ENCODE measurements at places on chromosomes 16 and 17.

- DNase-seq, result no peak
Observed at GRCh38 chr17:65756760-65757159, 195.3 kb upstream of the AXIN2 start.

DNA sequence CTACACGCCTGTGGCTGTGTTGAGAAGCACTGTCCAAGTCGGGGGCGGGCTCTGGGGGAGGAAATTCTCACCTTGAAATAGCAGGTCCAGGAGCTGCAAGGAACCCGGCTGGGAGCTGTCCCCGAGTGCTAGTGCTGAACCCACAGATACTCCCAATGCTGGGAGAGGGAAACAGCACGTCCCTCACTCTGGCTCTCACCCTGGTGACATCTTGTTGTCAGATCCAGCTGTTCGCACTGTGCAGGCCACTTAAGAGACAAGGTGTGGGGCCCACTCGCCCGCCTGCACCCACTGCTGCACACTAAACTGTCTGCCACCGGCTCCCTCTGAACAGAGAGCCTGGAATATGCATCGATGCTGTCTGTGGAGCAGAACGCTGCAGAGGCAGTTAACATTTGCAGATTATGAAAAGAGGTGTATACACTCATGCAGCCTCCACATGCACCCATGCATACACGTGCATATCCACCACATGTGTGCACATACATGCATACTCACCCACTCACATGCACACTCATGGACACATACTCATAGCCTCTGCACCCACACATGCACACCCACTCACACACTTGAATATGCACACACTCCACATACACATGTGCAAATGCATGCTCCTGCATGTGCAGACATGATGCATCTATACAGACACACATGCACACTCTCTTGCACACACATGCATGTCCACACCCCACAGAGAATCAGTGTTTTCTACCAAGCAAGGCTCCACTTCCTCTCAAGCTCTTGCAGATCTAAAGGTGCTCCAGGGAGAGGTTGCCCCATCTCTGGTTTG lies 42.0 kb downstream of the MGAT5B start:
- DNase-seq, result peak; percentile 74

- DNase-seq, result no peak
Observed at GRCh38 chr17:16936536-16937310, 35.2 kb downstream of the TNFRSF13B start.

DNA sequence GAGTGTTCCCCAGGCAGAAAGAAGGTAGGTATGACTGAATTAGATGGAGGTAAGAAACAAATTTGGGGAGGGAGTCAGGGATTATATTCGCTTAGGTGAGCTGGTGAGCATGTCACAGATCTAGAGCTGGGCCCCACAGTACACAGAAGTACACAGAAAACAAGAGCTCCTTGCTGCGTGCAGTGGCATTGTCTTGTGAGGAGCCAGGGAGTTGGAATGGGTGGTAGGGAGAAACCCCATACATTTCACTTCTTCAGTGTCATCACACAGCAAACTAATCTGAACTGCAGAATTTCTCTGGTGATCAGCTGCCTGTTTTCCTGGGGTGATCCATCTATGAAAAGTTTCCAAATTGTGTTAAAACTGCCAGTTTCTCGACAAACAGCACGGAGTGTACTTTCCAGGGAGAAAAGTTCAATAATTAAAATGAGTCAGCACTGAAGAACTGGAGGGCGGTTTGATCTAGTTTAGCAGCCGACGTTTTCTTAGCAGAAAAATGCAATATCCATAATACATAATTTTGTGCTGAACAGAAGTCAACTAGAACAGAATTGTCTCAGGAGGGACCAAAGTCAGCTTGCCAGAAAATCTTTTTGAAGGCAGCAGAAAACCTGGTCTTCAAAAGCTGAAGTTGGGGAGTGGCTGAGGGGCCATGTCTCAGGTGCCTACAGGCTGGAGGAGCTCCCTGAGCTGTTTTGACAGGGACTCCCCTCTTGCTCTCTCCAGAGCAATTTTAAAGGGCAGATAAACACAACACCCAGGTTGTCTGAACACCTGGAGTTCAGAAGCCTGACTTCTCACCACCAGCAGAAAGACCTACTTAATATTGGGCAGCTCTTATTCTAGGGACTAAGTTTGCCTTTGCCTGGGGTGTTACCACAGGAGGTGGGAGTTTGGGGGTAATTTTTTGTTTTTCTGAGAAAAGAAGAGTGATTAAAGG lies 448.6 kb downstream of the CA10 start:
- DNase-seq, result no peak

DNA sequence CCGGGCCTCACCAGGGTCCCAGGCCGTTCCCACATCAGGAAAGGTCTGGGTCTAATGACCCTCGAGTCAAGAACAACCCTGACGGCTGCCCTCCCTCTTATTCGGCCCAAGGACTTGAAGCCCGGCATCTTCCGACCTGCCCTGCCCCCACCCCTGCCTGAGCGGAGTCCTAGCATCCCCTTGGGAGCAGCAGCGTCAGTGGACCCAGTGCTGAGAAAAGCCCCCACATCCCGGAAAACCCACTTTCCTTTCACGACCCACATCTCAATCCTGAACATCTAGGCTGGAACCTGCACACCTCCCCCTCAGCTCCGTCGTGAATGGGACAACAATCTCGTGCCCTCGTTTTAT lies 769 bp downstream of the TMEM88 start:
- no peak for DNase-seq

- no peak for DNase-seq
Observed at GRCh38 chr17:32873114-32873513, 3.8 kb downstream of the MYO1D start.

- DNase-seq, result peak; percentile 92
Observed at GRCh38 chr17:73308017-73308823, 3.6 kb downstream of the CDC42EP4 start.

DNA sequence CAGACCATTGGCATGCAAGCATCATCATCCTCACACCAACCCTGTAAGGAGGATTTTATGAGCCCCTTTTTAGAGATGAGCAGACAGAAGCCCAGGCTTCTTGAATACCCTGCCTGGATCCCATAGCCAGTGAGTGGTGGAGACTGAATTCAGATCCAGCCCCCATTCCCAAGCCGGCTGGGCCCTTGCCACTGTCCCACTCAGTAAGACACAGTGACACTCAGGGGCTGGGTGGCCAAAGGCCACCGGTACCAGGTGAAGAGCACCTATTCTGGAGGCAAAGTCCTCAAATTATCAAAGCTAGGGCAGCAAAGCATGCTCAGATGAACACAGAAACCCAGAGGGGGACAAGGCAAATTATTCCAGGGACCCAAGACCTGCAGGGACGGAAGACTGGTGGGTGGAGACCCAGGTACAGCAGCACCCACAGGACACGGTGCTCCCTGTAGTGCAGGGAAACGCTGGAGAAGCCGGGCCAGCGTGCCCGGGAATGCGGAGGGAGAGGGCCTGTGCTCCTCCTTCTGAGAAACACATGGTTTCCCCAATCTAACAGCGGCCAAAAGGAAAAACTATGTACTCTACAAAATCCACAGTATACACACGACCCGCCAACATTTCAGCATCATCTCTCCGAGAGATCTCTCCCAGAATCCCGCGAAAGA lies 33.2 kb upstream of the CRHR1 start:
- DNase-seq, result no peak

DNA sequence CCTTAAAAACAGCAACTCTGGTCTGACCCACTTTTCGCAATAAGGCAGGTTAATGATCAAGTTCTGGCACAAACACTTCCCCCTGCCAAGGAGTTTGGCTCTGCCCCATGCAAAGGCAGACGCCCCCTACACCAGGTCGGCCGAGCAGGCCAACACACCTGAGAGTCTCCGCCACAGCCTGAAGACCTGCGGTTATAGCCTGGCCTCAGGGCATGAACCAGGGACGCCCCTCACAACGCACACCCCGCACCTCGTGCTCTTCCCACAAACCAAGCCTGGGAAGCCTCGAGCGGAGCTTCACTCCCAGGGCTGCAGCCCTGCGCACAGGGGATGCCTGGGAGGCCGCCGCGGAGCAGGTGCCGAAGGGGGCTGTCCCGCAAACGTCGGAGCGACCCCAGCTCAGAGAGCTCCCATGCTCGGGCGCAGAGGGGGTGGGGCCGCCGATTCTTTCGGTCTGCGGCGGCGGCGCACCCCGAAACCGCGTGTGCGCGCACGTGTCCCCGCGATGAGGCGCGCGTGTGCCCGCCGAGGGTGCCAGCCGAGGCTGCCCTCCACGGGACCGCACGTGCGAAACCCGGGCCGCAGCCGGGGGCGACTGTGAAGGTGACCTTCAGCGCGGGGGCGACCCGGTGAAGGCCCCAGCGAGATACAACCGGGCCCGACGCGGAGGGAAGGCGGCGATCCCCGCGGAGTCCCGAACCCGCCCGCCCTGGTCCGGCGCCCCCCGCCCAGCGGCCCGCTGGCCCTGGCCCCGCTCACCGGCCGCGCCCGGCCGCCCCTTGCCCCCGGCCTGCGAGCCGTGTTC lies 559 bp downstream of the CLUH start:
- DNase-seq, result peak; percentile 42

- no peak for DNase-seq
Observed at GRCh38 chr16:12409700-12410099, 394.0 kb downstream of the CPPED1 start.

DNA sequence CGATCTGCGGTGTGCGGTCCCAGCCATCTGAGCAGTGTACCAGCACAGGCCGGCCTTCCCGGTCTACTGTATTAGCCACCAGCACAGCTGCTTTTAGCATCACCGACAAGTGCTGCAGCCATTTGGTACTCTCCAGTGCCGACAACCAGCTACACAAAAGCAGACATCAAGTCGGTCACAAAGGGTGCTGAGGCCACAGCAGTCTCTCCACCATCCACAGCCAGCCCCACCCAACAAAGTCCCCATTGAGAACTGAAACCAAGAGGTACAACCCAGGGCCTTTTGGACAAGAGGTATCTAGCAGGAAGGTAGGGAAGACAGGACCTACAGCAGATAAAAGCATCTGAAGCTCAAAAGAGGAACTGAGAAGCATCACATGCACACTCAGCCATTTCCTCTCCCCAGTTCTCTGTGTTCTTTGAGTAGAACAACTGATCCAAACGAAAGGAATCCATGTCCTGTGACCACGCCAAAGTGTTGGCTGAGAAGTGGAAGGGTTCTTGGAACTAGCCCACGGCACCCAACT lies 9.5 kb downstream of the MTMR4 start:
- no peak for DNase-seq

DNA sequence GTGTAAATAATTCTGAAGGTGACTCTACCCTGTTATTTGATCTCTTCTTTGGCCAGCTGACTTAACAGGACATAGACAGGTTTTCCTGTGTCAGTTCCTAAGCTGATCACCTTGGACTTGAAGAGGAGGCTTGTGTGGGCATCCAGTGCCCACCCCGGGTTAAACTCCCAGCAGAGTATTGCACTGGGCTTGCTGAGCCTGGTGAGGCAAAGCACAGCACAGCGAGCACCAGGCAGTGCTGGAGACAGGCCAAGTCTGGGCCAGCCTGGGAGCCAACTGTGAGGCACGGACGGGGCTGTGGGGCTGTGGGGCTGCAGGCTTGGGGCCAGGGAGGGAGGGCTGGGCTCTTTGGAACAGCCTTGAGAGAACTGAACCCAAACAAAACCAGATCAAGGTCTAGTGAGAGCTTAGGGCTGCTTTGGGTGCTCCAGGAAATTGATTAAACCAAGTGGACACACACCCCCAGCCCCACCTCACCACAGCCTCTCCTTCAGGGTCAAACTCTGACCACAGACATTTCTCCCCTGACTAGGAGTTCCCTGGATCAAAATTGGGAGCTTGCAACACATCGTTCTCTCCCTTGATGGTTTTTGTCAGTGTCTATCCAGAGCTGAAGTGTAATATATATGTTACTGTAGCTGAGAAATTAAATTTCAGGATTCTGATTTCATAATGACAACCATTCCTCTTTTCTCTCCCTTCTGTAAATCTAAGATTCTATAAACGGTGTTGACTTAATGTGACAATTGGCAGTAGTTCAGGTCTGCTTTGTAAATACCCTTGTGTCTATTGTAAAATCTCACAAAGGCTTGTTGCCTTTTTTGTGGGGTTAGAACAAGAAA lies 5.1 kb downstream of the STH start:
- peak; percentile 62 for DNase-seq

- DNase-seq, result no peak
Observed at GRCh38 chr16:67773099-67773498, 33.3 kb downstream of the RANBP10 start.

DNA sequence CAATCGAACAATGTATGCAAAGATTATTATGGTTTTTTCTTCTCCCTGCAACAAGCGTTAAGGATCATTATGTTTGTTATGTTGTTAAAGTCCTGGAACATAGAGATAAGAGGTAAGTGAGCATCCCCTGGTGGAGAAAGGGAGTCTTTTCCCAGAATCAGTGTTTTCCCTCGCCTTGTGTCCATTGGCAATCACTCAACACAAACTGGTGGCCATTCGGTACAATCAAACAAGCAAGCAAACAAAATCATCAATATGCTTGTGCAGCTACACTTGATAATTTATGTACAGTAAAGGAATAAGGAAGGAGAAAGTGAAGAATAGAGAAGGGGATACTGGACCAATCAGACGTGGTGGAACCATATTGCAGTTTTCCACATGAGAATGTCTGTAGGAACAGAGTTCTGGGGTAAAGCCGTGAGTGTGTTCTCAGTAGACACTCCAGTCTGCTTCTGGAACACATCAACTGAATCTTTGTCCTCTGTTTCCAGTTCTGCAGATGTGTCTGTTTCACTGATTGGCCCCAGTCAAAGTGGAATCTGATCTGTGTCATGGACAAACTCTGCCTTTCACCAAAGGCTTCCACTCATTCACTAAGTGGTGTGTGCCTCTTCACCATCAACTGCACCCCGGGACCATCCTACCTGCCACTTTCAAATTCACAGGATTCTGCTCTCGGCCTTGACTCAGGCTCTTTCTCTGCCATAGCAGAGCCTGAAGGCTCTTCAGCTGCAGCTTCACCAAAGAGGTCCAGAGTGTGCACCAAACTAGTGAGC lies 169.5 kb downstream of the AHSP start:
- DNase-seq, result no peak

GRCh38 chr16:86405319-86405718 lies 105.0 kb upstream of the FOXF1 start:
- no peak for DNase-seq

DNA sequence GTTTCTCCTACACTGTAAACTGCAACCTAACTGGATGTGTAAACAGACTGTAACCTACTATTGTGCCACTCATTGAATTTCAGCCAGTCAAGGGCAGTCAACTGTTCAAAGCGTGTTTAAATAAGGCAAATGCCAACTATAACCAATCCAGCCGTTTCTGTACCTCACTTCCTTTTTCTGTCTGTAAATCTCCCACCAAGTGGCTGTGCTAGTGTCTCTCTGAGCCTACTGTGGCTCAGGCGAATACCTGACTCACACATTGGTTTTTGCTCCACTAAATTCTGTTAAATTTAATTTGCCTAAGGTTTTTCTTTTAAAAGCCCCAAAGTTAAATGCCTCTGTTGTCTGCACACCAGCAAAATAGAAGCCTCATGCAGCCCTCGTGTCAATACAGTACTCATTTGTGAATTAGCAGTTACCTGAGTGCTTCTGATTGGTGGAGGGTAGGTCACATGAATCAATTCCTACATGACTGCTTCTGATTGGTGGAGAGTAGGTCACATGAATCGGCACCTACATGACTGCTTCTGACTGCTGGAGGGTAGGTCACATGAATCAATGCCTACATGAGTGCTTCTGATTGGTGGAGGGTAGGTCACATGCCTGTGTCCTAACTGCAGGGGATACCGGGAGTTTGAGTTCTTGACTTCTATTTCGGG lies 31.1 kb upstream of the CCR7 start:
- no peak for DNase-seq
